ENCODE measurements at places on chromosomes 5 and 9.
A peak's percentile ranks its signal among the peaks of the same experiment; 100 is the strongest.

DNA sequence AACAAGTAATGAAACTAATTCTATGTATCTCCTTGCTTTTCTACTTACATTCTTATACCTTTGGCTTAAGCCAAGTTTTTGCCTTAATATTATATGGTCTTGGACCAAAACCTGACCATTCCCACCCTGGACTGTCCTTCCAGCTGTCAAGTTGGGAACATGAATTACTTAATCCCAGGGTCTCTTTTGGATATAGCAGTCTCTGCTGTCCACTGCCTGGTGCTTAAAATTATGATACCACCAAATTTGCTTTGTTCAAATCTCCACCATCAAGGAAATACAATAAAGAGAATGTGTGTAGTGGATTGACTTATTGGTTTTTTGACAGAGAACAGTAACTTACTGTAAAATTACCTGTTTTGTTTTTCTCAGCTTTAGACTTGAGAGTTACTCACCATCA is 66.2 kb downstream of the ABHD17B start:
- DNase-seq, result no peak

- no peak for DNase-seq
These were observed 92.3 kb downstream of the ANKRD33B start for GRCh38 chr5:10655972-10656830.

GRCh38 chr9:33250458-33250995 is 10.6 kb downstream of the SPINK4 start:
- no peak for DNase-seq

DNA sequence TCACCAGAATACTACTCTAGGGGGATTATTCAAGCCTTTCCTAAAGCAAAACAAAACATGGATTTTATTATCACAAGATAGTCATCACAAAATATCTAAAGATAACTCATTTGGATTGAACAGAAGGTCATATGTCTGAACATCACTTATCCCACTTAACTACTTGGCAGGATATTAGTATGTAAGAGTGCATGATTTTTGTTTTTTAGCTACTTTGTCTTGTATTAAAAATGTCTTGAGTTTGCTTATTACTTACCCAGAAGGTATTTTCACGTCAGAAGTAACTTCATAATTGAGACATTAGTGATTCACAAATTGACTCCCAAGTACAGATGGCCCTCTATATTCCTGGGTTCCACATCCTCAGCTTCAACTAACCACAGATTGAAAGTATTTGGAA is 113.8 kb downstream of the TLE4 start:
- DNase-seq, result no peak

DNA sequence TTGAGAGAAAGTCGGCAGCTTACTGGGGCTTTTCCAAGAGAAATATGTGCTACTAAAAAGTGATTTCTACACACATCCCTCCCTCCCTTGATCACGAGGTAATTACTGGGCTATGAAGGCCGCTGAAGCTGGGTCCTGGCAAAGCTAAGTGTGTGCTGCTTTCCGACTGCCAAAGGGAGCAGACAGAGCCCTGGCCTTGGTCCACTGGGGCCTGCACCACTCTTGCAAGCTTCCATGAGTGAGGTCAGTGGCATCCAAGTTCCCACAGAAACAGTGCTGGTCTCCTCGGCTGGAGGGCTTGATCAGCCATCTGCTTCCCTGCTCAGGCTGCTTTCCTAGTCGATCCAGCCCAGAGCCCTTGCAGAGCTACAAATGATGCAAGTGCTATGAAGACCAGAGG is 154.8 kb upstream of the LHFPL2 start:
- no peak for DNase-seq

DNA sequence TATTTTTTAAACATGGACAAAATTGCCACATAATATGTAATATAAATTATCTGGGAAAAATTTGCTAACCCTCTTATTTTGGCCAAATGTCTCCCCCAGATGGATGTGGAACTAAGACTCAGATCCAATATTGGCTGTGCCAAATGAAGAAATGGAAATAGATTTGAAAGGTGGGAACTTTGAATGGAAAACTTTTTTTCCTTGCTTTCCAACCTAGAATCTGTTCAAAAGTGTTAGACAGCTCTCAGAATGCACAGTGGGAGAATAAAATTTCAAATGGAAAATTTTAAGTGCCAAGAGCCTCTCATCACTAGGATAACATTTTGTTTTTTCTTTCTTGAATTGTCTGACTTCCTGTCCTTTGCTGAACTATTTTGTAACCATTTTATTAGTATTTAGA is 142.6 kb upstream of the GAS1 start:
- no peak for DNase-seq

GRCh38 chr5:1037123-1037670 is 28.6 kb downstream of the NKD2 start:
- no peak for DNase-seq

DNA sequence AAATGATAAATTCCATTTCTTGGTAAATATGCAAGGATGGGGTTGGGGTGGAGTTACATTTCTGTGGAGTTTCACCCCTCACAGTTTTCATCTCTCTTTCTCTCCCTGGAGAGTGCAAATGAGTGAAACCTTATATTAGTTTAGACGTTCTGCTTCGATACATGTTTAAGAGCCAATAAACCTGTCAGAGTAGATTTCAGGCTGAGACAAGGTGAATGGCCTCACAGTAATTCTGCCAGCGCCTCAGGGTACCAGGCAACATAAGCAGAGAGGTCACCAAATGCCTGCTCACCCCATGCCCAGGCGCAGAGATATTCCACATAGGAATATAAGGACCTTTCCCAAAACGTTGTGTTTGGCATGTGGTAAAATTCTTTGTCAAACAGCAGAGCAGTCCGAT is 154.9 kb upstream of the VLDLR start:
- no peak for DNase-seq

GRCh38 chr5:75351139-75351926 is 14.3 kb downstream of the HMGCR start:
- no peak for DNase-seq

DNA sequence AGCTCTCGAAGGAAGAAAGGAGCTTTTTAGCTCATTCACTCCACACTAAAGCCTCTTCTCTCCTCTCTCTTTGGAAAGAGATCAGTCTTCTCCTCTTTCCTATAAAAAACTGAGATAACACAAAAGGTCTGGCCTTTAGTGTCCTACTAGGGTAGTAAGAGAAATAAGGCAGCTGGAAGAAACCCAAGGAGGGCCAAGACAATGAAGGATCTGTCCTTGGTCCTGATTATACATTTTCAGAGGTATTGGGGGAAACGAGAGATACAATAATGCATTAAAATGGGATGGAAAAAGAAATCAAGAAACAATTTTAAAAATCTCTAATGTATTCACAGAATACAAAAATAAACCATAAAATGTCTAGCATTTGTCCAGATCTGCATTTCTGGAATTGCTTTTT is 184.0 kb downstream of the SLF1 start:
- DNase-seq, result no peak

GRCh38 chr5:72326306-72326649 is 6.1 kb downstream of the PTCD2 start:
- no peak for DNase-seq

- no peak for DNase-seq
These were observed 217.5 kb upstream of the ACTBL2 start for GRCh38 chr5:57700072-57700471.

GRCh38 chr5:87900419-87900818 is 368.2 kb downstream of the TMEM161B start:
- no peak for DNase-seq

DNA sequence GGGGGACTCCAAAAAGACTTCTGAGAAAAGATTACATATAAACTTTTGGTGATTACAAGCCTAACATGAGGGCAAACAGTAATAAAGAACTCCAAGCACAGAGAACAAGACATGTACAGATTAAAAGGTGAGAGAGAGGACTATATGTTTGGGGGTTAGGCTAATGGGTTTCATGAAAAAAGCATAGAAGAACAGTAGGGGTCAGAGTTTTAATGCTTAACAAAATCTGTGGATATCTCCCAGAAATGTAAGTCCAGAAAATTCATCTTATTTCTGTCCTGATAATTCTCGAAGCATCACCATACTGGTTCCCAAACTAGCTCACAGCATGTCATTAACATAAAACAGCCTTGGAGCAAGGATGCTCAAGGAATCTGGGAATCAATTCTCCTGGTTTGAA is 137.2 kb downstream of the ARRDC3 start:
- no peak for DNase-seq

- DNase-seq, result no peak
These were observed 31.3 kb upstream of the PLPP6 start for GRCh38 chr9:4630836-4631235.

DNA sequence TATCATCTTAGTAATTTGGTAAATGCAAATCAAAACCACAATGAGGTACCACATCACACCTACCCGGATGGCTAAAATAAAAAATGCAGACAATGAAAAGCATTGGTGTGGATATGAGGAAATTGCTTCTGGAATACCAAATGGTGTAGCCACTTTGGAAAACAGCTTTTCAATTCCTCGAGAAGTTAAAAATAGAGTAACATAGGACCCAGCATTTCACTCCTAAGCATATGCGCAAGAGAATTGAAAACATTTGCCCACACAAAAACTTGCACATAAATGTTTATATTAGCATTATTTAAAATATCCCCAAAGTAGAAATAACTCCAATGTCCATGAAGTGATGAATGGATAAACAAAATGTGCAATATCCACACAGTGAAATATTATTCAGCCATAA is 608.7 kb downstream of the ISL1 start:
- DNase-seq, result no peak

DNA sequence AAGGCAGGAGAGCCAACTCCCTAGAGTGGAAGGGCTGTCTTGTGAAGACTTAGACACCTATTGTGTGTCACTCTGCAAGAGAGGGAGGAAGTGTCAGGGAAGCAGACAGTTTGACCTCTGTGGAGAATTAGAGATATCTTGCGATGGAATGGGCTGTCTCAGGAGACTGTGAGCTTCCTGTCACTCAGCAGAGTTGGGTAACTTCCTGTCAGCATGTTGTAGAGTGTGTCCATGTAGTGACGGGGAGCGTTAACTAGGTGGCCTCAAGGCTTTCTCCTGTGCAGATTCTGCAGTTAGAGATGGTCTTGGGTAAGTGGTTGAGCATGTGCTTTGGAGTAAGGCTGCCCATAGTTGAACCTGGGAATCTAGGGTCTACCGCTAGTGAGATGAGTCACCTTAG is 136.5 kb downstream of the KIF4B start:
- DNase-seq, result peak; percentile 76

DNA sequence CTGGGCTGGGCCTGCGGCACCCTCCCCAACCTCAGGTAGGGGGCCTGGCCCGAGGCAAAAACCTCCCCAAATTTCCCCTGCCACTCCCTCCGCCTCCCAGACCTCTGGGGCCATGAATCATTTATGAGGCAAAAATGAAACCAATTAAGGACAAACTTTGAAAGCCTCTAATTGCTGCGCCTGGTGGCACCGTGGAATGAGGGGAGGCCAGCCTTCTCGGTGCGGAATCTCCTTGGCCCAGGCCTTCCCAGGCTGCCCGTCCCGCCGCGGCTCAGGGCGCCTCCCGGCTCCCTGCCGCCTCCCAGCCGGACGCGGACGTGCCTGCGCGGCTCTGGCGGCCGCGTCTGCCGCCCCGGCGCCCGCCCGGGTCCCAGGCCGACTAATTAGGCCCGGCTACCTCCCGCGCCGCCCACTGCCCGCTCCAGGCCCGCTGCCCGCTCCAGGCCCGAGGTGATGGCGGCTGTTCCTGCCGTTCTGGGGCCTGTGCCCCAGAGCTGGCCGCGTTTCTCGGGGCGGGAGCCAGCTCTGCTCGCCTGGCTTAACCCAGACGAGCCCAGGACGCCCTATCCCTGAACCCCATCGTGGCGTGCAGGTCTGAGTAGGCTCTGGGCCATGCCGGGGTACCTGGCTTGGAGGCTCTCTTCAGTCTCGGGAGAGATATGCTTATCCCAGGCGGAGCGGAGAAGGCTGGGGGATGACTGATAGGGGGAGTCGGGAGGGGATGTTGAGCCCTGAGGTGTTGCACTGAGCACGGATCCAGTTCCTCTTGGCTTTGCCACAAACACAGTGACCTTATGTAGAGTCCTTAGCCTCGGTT is 20.1 kb downstream of the CXXC5 start:
- peak; percentile 40 for DNase-seq

GRCh38 chr5:3075309-3075708 is 323.8 kb upstream of the IRX2 start:
- no peak for DNase-seq

- DNase-seq, result no peak
These were observed 3.0 kb downstream of the ARSI start for GRCh38 chr5:150299571-150300327.

DNA sequence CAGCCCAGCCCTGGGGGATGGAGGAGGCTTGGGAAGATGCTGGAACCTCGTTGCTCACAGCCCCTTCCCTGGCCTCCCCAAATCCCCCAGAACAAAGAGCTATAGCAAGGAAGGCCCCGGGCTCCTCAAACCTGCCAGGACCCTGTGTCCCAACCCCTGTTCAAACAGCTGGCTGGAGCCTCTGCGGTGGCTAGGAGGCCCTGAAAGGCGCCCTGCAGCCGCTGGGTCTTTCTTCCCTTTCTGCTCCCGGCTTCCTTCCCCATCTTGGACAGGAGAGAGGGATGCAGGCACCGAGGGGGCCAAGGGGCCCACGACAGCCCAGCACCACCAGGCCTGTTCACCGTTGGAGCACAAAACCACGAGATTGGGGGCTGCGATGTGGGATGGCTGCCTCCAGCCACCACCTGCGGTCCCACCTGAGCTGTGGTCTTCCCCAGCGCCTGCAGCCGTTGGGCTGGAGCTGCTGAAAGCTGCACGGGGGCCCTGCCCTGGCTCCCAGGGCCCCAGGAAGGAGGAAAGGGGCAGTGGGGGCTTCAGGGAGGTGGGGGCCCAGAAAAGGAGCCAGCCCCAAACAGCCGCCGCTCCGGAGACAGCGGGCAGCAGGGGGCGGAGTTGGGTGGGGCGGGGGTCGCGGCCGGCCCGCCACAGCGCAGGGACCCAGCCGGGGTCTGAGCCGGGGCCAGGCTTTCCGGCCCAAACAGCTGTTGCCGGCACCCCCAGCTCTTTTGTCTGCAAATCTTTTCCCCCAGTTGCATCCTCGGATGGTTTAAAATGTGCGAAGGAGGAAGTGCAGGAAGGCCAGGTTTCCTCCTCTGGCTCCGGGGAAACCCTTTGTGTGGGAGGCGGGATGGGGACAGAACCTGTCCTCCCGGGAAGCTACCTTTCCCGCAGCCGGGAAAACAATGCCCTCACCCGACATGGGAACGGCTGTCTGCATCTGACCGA is 16.1 kb downstream of the NOTCH1 start:
- no peak for DNase-seq

- DNase-seq, result no peak
These were observed 28.8 kb downstream of the FRMD3 start for GRCh38 chr9:83509402-83509801.

DNA sequence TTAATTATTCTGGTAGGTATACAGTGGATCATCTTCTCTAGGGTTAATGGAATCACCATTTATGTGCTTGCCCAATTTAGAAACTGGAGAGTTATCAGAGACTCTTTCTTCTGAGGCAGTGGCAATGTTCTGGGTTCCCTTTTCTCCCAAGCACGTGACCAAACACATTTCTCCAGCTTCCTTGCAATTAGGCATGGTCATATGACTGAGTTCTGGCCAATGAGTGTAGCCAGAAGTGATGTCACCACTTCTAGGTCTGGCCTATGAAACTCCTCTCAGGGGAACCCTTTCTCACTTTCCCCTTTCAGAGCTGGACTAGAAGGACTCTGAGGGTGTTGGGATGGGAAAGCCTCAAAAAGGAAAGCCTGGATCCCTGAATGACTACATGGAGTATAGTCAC is 172.0 kb downstream of the NSG2 start:
- DNase-seq, result peak; percentile 48

GRCh38 chr5:32679218-32679617 is 31.9 kb upstream of the NPR3 start:
- DNase-seq, result no peak

GRCh38 chr5:107155707-107156106 is 515.0 kb downstream of the EFNA5 start:
- DNase-seq, result no peak

- no peak for DNase-seq
These were observed 117.0 kb downstream of the CSNK1G3 start for GRCh38 chr5:123628860-123629544.
